Glomerular endothelial cell (primary cell): ENCODE measurements at places on chromosomes 7 and 10. TPM values are rescaled to one million over a fixed set of nuclear protein-coding genes. Genes with fewer than 3 reads are reported as not detected.
A peak's percentile ranks its signal among the peaks of the same experiment; 100 is the strongest.

CALHM3 gene
- total RNA-seq, result not detected in 2 replicates

RHBDD2 gene
- 44.3 and 49.5 TPM in 2 replicates for total RNA-seq

IMMP2L gene
- total RNA-seq, result 11.1 and 105 TPM in 2 replicates

HPSE2 gene
- not detected in 2 replicates for total RNA-seq

GRB10 gene
- total RNA-seq, result 78.4 and 131 TPM in 2 replicates

DNA sequence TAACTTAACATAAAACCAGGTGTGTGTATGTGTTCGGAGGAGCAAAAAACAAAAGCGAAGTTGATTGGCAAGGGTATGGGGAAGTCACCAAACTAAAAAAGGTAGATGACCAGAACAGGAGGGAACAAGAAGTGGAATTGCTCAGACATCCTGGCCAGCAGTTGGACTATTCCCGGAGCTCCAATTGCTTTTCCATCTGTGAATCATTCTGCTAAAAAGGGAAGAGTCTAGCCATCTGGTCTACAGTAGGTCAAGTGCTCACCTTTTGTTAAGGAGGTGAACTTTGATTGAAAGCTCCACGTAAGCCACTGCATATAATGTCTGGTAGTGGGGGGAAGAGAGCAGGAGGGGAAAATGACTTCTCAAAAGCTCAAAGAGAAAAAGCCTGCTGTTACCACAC is 50.0 kb upstream of the BET1 start:
- DNase-seq, result no peak

GRCh38 chr7:75642810-75643486 is 95.8 kb downstream of the HIP1 start:
- peak; percentile 63 for DNase-seq

DNA sequence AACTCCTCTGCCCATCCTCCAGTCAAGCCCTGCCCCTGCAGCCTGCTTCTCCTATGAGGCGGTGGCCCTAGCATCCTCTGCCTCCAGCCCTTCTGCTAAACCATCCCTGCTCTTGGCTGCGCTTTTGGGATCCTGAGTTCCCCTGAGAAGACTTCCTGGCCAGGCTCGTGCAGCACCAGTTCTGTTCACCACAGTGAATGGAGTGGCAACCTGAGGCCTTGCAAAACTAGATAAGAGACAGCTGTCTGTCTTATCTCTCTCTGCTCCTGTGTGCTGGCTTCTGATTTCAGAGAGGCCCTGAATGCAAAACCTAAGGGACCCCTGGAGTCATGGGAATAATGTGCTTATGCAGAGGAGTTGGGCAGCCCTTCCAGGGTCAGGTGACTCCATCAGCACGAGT is 119.2 kb downstream of the TMEM178B start:
- DNase-seq, result no peak

DNA sequence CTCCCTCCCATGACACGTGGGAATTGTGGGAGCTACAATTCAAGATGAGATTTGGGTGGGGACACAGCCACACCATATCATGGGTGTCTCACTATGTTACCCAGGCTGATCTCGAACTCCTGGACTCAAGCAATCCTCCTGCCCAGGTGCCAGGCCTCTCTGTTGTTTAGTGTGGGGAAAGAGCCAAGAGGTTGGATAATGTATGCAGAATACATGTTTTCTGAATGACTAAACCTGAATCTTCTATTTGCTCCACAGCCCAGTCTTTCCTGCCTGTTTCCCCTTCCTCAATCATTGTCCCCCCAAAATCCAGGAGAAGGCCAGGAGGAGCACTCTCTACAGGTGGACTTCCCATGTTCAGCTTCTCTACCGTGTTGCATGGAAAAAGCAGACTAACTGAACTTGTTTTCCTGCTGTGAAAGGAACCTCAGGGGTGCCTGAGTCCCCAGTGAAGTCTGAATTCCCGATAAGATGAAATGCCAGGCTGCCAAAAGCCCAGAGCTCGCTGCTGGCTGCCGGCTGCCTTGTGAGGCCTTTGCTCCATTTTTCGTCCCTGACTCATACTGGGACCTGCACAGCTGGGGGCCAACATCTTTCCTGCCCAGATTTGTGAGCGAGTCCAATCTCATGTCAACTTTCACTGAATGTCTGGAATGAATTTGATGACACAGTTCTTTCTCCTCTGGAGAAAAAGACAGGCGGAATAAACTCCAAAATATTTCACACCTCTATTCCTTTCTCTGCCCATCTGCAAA is 588.0 kb downstream of the CALN1 start:
- DNase-seq, result no peak

GRCh38 chr10:14593806-14594205 is 180.9 kb downstream of the FAM107B start:
- no peak for DNase-seq

DNA sequence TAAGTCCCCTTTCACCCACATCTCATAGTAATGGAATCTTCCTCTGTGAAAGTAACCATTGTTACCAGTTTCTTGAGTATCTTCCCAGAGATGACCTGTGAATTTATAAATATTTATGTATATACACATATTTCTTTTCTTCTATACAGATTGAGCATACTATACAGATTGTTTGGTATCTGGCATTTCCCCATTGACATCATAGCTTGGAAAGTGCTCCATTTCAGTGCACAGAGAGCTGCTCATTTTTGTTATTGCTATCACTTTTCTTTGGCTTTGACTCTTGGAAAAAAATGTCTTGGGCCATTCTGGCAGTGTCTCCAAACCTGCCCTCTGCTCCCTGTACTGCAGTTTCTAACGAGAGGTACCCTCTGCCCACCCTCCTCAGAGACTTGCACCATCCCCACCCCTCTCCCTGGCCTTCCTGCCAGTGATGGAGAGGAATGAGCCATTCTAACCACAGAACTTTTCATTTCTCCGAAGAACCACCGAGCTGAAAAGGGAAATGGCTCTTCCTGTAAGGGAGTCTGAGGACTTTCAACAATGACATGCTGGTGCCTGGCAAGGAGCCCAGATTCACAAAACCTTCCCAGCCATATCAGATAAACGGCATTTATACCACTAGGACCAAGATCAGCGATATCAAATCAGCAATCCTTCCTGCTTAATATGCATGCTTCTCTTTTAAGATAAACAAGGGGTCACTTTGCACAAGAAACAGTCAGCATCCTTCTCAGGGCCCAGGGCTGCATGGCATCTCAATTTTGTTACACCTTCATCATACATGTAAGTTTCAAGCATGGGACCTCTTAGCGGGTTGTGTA is 19.7 kb upstream of the CCSER2 start:
- peak; percentile 78 for DNase-seq

DNA sequence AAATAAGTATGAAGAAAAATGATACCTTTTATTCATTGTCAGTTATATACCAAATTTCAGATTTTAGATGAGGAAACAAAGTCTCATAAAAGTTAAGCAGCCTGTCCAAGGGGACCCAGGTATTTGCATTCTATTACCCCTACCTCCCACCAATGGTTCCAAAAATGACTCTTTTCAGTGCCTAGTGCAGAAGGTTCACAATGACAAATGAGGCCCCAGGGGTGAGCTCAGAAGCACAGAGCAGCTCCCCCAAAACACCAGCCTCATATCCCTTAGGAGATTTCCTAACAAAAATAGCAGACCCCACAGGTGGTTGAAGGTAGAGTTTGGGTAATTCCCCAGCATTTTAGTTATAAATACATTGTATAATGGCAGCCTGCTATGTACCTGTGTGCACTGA is 168.6 kb downstream of the REEP3 start:
- DNase-seq, result no peak

- DNase-seq, result no peak
Observed at GRCh38 chr10:127556916-127557315, 7.8 kb downstream of the NPS start.

DNA sequence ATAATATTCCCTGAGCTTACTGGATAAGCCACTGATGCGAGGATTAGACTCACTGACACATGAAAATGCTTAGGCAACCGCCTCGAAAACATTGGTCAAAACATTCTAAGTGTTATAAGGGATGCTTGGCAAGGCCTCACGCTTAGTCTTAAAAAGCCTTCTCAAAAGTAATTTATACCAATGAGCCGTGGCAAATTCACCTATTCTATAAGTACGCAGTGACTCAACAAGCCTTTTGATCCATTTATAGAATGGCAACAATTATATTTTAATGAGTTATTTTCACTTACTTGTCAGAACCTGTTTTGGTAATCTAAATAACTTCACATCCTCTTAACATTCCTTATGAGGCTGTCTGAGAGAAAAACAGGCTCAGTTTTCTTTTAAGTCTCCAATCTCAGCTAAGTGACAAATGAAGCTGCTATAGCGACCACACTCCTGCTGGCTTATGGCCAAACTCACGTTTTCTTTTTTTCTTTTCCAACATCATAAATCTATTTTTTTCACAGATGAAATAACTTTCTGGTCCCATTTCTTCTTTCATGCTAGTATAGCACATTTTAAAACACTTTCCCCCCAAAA is 121.2 kb upstream of the AFAP1L2 start:
- DNase-seq, result no peak

DNA sequence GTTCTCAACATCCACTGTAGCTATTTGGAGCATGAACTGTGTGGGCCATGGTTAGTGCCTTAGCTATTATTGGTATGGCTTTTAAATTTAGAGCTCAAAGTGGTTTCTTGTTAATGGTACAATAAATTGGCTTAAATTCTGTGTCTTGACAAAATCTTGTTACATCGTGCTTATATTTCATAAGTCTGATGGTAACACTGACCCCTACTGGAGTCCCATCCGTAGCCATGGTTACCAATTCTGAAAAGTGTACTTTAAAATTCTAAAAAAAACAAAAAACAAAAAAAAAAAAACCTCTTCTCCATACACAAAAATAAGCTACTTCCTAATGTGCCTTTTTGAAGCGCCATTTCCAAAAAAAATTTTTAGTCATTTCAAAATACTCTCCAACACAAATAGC is 6.4 kb upstream of the RPP30 start:
- DNase-seq, result no peak
